Endothelial cell of umbilical vein (primary cell): ENCODE measurements at places on chromosomes 4 and X. TPM values are rescaled to one million over a fixed set of nuclear protein-coding genes. Genes with fewer than 3 reads are reported as not detected.
A peak's percentile ranks its signal among the peaks of the same experiment; 100 is the strongest.

The GABRG1 gene
- not detected in 2 replicates for total RNA-seq

The MGARP gene
- total RNA-seq = 16.2 and 25.9 TPM in 2 replicates

The CFI gene
- 17.9 and 21.4 TPM in 2 replicates for total RNA-seq

The NPY1R gene
- not detected in 2 replicates for total RNA-seq

The ASMTL gene
- total RNA-seq = 27.1 and 28.8 TPM in 2 replicates

The RAB41 gene
- total RNA-seq = not detected in 2 replicates

The KCTD8 gene
- 0.80 and 0.88 TPM in 2 replicates for total RNA-seq

- H3K4me1 ChIP-seq = no peaks in the 10 kb centered on the region
- H3K27ac ChIP-seq = no peak overlapping the region
- no peaks in the 10 kb centered on the region for H3K27me3 ChIP-seq
- no peak for DNase-seq
- H3K4me3 ChIP-seq = no peak overlapping the region
Observed at GRCh38 chrX:150771116-150771515, 77.9 kb downstream of the MTMR1 start.

- H3K27me3 ChIP-seq = no peaks in the 10 kb centered on the region
- H3K4me1 ChIP-seq = peaks cover 19% of the 10 kb centered on the region
- DNase-seq = peak; percentile 58
- no peaks in the 10 kb centered on the region for H3K36me3 ChIP-seq
- H3K4me3 ChIP-seq = no peak overlapping the region
Observed at GRCh38 chr4:113781439-113782040, 20.0 kb upstream of the CAMK2D start.

- H3K4me1 ChIP-seq = peaks cover 8% of the 10 kb centered on the region
- DNase-seq = peak; percentile 74
- H3K36me3 ChIP-seq = no peaks in the 10 kb centered on the region
- H3K4me3 ChIP-seq = peak overlapping the region; percentile 86
Observed at GRCh38 chr4:141636771-141637460, 533 bp downstream of the IL15 start.

- no peaks in the 10 kb centered on the region for H3K27me3 ChIP-seq
- no peak for DNase-seq
- H3K36me3 ChIP-seq = no peaks in the 10 kb centered on the region
- no peaks in the 10 kb centered on the region for H3K4me1 ChIP-seq
- no peak overlapping the region for H3K4me3 ChIP-seq
Observed at GRCh38 chr4:84070289-84070688, 428.8 kb downstream of the NKX6-1 start.

DNA sequence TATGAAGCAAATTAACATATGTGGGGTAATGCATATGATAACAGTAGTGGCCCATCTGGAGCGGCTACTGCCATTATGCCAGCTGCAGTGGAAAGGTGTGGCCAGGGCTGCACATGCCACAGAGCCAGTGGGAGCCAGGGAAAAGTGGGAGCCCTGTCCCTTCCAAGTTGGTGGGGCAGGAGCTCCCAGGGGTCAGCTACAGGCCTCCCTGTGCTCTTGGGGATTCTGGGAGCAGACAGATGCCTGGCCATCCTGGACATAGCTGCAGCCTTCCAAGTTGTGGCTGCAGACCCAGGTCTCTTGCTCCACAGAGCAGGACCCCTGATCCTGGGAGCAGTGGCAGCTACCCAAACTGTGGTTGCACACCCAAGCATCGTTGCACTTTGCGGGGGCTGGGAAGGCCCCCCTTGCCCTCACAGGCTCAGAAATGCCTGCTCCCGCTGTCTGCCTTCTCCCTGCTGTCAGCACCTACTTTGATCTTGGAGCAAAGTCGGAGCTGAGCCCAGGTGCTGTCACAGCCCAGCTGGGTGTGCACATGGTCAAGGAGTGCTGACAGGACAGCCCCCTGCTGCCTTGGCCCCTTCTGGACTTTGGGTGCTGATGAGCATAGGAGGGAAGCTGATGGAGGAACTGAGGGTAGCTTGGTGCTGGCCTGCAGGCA lies 67.8 kb downstream of the NAA11 start:
- H3K27ac ChIP-seq = no peak overlapping the region
- no peaks in the 10 kb centered on the region for H3K27me3 ChIP-seq
- no peaks in the 10 kb centered on the region for H3K36me3 ChIP-seq

- no peak overlapping the region for H3K27ac ChIP-seq
- no peaks in the 10 kb centered on the region for H3K4me1 ChIP-seq
Observed at GRCh38 chr4:8836664-8837171, 34.9 kb downstream of the HMX1 start.

DNA sequence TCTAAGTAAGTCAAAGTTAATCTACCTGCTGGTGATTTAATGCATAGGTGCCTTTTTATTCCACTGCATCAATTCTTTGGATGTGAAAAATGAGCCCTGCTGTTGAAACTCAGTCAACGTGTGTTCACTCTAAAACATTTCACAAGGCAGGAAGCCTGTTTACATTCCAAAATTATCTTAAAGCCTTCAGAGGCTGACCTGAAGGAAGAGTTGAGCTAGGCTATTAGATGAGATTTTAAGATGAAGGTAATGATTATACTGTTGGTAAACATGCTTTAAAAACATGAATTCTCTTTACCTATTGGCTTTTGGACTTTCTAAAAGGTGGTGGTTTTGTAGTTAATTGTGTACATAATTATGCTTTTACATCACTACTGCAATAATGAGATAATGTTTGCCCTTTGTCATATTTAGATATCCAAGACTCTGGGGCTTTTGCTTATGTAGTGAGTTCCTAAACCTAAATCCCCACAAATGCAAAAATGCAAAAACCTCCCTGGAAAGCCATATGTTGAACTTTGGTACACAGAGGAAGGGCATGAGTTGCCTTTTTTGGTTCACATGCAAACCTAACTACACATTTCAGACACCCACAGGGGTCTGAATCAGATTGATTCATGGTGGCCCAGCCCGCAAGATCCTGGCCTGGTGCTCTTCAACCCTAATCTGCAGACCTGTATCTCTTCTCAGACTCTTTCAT lies 92.3 kb downstream of the KLHL8 start:
- no peaks in the 10 kb centered on the region for H3K4me1 ChIP-seq
- peaks cover 26% of the 10 kb centered on the region for H3K36me3 ChIP-seq
- no peak overlapping the region for H3K4me3 ChIP-seq
- DNase-seq = no peak

GRCh38 chr4:90602726-90603125 lies 475.5 kb downstream of the CCSER1 start:
- DNase-seq = no peak
- H3K27ac ChIP-seq = no peak overlapping the region
- H3K36me3 ChIP-seq = no peaks in the 10 kb centered on the region
- H3K27me3 ChIP-seq = no peaks in the 10 kb centered on the region
- H3K4me1 ChIP-seq = no peaks in the 10 kb centered on the region

DNA sequence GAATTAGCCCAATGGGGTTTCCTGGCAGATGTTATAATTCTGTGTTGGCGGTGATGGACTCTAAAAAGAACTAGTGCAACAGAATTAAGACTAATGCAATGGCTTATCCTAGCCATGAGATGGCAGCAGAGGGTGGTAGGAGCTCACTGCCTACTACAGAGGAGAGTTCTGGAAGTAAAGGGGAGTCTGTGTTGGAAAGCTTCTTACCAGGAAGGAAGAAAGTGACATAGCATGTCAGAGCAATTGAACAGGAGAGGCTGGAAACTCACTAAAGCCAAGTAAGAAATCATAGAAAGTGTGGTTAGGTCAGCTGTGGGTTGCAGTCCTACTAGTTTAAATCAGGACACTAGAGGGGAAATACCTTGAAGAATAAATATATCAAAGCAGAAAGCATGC lies 6.3 kb upstream of the TRPC5OS start:
- no peak overlapping the region for H3K4me3 ChIP-seq
- no peaks in the 10 kb centered on the region for H3K27me3 ChIP-seq
- peak; percentile 11 for DNase-seq
- no peaks in the 10 kb centered on the region for H3K4me1 ChIP-seq

DNA sequence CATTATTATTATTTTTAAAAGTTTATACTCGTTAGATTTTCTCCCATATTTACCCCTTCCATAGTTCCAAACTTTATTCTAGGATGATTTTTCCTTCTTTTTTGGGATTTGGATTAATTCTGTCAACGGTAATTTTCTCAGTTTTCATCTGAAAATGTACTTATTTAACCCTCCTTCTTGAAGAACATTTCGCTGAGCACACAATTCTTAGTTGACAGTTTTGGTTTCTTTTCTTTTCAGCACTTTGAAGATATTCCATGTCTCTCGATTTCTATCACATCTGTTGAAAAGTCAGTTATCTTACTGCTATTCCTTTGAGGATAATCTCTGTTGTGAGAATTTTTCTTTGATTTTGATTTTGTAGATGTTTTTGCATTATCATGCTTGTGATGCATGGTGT lies 85.2 kb downstream of the SCLT1 start:
- no peaks in the 10 kb centered on the region for H3K27me3 ChIP-seq
- no peak overlapping the region for H3K27ac ChIP-seq
- H3K4me1 ChIP-seq = no peaks in the 10 kb centered on the region
- H3K4me3 ChIP-seq = no peak overlapping the region
- H3K36me3 ChIP-seq = no peaks in the 10 kb centered on the region

DNA sequence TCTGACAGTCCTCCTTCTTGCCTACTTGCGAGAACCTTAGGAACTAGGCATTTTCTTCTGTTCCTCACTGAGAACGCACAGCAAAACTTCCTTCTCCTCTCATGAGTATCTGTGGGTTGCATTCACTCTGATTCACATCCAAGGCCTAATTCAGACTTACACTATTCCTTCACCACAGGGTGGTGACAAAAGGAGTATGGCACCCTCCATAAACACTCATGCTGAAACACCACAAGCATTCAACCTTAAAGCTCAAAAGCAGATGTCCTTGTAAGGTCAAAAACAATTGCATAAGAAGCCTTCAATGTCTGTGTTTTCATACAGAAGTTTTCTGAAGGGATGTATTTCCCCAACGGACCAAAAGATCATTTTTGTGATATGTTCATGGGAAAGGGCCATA lies 147.3 kb downstream of the CORIN start:
- no peaks in the 10 kb centered on the region for H3K4me1 ChIP-seq
- H3K36me3 ChIP-seq = no peaks in the 10 kb centered on the region
- H3K4me3 ChIP-seq = no peak overlapping the region
- no peak overlapping the region for H3K27ac ChIP-seq
- DNase-seq = no peak
- no peaks in the 10 kb centered on the region for H3K27me3 ChIP-seq

GRCh38 chrX:52870046-52870445 lies 2.2 kb upstream of the XAGE3 start:
- no peak overlapping the region for H3K4me3 ChIP-seq
- H3K4me1 ChIP-seq = no peaks in the 10 kb centered on the region
- no peak overlapping the region for H3K27ac ChIP-seq
- no peaks in the 10 kb centered on the region for H3K36me3 ChIP-seq
- no peak for DNase-seq
- H3K27me3 ChIP-seq = no peaks in the 10 kb centered on the region

DNA sequence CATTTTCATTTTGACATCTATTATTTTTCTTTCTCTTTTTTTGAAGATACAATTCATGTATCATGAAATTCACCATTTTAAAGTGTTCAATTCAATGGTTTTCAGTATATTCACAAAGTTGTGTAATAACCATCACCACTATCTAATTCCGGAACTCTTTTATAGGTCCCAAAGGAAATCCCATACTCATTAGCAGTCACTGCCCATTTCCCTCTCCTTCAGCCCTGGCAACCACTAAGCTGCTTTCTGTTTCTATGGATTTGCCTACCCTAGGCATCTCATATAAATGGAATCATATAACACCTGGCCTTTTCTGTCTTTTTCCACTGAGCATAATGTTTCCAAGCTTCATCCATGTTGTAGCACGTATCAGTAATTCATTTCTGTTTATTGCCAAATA lies 3.2 kb upstream of the FGF2 start:
- H3K27me3 ChIP-seq = no peaks in the 10 kb centered on the region
- H3K4me1 ChIP-seq = peaks cover 8% of the 10 kb centered on the region
- no peak overlapping the region for H3K27ac ChIP-seq
- no peak overlapping the region for H3K4me3 ChIP-seq

- no peak overlapping the region for H3K27ac ChIP-seq
- no peak overlapping the region for H3K4me3 ChIP-seq
- H3K4me1 ChIP-seq = no peaks in the 10 kb centered on the region
- no peak for DNase-seq
- H3K36me3 ChIP-seq = no peaks in the 10 kb centered on the region
Observed at GRCh38 chr4:93334003-93334402, 494.6 kb upstream of the ATOH1 start.

DNA sequence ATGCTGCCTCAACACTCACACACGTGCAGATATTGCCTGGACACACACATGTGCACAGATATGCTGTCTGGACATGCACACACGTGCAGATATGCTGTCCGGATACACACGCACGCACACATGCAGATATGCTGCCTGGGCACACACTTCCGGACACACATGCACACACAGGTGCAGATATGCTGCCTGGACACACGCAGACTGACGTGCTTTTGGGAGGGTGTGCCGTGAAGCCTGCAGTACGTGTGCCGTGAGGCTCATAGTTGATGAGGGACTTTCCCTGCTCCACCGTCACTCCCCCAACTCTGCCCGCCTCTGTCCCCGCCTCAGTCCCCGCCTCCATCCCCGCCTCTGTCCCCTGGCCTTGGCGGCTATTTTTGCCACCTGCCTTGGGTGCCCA lies 14.7 kb downstream of the FGFRL1 start:
- peaks cover 15% of the 10 kb centered on the region for H3K36me3 ChIP-seq
- no peak overlapping the region for H3K27ac ChIP-seq
- no peaks in the 10 kb centered on the region for H3K27me3 ChIP-seq
- H3K4me3 ChIP-seq = no peak overlapping the region
- DNase-seq = no peak

DNA sequence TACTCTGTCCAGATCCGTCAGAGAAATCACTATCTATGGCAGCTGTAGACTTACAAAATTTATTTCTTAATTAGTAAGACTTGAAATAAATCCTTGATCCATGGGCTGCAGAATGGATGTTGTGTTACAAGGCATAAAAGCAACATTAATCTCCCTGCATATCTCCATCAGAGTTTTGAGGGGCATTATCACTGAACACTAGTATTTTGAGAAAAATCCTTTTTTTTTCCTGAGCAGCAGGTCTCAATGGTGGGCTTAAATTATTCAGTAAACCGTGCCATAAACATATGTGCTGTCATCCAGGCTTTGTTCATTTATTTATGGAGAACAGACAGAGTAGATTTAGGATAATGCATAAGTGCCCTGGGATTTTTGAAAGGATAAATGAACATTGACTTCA lies 457.9 kb upstream of the CTSO start:
- H3K4me3 ChIP-seq = no peak overlapping the region
- H3K27me3 ChIP-seq = peaks cover 1% of the 10 kb centered on the region
- no peak for DNase-seq
- H3K4me1 ChIP-seq = no peaks in the 10 kb centered on the region
- no peaks in the 10 kb centered on the region for H3K36me3 ChIP-seq
